Fibroblast of skin of abdomen (primary cell): ENCODE measurements at places on chromosomes 3 and 15.

GRCh38 chr3:45113625-45114050, 32.5 kb downstream of the CDCP1 start:
- no peak for DNase-seq

DNA sequence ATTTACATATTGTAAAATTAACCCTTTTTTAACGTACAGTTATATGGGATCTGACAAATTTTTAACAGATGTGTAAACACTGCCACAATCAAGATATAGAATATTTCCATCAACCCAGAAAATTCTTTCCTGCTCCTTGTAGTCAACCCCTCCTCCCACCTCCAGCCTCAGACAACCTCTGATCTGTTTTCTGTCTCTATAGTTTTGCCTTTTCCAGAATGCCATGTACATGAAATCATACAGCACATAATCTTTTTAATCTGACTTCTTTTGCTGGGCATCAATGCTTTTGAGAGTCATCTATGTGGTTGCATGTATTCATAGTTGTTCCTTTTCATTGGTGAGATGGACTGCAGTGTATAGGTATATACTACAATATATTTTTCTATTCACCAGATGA, 153.0 kb downstream of the SMAD6 start:
- peak; percentile 33 for DNase-seq

DNA sequence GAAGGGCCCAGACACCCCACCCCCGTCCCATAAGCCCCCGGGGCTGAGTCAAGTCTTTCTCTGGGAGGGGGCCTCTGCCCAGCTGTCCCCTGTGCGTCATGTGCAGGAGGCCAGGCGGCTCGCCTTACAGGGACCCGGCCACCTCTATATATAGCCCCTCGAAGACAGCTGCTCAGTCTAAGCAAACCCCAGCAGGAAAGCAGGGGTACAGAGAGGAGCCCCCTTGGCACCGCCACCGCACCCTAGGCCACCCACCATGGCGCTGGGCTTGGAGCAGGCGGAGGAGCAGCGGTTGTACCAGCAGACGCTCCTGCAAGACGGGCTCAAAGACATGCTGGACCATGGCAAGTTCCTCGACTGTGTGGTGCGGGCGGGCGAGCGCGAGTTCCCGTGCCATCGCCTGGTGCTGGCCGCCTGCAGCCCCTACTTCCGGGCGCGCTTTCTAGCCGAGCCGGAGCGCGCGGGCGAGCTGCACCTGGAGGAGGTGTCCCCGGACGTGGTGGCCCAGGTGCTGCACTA, at the start of gene KLHL40:
TSS of gene KLHL40 (plus strand) at position 175 of the 519 bp plus-strand sequence. CDS start at position 257, 82 bp downstream.
- no peak for DNase-seq

- no peak for DNase-seq
These were observed 707.9 kb upstream of the UBE2E2 start for GRCh38 chr3:22495241-22495640.

DNA sequence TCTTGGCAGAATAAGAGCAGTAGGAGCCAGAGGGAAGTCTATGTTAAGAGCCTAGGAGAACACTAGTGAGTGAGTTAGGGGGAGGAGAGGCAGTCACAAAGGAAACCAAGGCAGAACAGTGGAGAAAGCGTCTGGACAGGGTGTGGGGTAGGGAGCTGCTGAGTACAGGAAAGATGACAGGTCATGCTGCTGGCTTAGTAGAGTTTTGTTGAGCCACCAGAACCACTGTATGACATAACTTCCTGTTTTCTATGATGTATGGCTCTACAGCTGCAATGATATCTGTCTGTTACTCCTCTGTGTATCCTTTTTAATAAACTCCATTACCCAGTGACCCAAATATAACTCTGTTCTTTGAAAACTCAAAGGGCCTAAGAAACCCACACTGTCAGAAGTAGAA, 10.6 kb upstream of the STT3B start:
- DNase-seq, result no peak

DNA sequence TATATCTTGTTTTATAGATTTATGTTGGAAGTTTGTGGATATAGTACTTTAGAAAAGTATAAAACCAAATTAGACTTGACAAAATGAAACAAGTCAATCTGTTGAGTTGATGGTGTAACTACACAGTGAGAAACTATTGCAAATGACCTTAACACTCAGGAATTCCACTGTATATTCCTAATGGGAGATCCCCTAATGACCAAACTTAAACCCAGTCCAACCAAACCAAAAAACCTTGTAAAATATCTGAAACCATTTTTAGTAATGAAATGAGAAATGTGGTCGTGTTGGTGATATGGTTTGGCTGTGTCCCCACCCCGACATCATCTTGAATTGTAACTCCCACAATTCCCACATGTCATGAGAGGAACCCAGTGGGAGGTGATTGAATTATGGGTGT, 31.9 kb upstream of the ATP13A3 start:
- DNase-seq, result peak; percentile 66

DNA sequence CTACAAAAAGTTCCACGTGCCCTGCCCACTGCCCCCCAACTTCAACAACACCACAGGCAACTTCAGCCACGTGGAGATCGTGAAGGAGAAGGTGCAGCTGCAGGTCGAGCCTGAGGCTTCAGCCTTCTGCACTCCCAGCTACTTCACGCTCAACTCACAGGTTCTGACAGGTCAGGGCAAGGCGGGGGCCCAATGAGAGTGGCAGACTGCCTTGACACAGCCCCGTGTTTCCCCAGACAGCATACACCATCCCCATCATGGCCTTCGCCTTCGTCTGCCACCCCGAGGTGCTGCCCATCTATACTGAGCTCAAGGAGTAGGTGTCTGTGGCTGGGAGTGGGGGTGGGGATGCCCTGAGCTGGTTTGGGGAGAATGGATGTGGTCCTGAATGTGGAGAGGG, 12.6 kb downstream of the SLC38A3 start:
- no peak for DNase-seq

DNA sequence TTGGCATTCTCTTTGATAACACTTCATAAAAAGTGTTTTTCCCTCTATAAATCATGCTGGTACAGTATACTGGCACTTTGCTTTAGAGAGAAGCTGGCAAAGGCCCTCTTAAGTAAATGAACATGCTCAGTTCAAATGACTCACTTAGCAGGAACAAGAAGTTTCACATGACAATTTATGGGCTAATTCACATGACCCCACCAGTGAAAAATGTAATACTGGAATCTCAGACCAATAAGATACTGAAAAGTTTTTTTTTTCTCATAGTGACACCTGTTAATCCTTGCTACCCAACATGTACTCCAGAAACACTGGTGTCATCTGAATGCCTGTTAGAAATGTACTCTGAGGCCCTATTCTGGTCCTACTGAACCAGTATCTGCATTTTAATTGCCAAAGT, 13.9 kb downstream of the BTBD1 start:
- peak; percentile 32 for DNase-seq

- no peak for DNase-seq
These were observed 8.2 kb downstream of the RUBCN start for GRCh38 chr3:197728487-197728886.

- no peak for DNase-seq
These were observed 248.3 kb downstream of the WDR72 start for GRCh38 chr15:53511175-53511574.

- no peak for DNase-seq
These were observed 109.7 kb upstream of the FAM3D start for GRCh38 chr3:58776231-58776630.

- DNase-seq, result no peak
These were observed 78.7 kb downstream of the ITPR1 start for GRCh38 chr3:4571690-4572334.

GRCh38 chr3:130048726-130049125, 32.9 kb upstream of the ALG1L2 start:
- no peak for DNase-seq

GRCh38 chr3:121667333-121667732, 6.6 kb upstream of the HCLS1 start:
- DNase-seq, result no peak

GRCh38 chr3:100252001-100252400, 8.8 kb upstream of the TBC1D23 start:
- DNase-seq, result no peak

DNA sequence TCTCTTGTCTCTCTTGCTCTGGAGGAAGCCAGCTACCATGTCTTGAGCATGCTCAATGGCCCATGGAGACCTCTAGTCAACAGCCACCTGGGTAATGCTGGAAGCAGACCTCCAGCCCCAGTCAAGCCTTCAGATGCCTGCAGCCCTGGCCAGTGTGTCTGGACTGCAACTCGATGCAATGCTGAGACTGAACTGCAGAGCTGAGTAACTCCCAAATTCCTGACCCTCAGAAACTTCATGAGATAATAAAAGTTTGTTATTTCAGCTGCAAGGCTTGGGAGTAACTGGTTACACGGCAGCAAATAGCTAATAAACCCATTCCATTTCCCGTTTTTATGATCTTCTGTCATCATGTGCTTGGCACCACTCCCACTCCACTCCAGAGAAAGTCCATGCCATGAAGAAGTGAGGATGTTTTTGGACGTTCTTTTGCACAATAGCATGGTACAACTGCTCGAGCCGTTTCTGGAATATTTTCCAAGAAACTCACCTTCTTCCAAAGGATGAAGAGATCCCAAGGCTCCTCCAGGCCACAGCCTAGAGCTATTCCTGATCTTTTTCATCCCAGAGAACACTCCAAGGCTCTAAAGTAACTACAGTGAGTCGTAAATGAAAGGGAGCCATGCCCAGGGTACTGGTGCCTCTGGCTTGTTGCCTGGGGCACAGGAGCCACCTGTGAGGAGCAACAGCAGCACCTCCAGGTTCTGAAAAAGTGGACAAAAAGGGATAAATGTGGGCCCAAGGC, 72.0 kb upstream of the KLF13 start:
- DNase-seq, result peak; percentile 25

- no peak for DNase-seq
These were observed 664.2 kb upstream of the CFAP20DC start for GRCh38 chr3:59714066-59714465.

DNA sequence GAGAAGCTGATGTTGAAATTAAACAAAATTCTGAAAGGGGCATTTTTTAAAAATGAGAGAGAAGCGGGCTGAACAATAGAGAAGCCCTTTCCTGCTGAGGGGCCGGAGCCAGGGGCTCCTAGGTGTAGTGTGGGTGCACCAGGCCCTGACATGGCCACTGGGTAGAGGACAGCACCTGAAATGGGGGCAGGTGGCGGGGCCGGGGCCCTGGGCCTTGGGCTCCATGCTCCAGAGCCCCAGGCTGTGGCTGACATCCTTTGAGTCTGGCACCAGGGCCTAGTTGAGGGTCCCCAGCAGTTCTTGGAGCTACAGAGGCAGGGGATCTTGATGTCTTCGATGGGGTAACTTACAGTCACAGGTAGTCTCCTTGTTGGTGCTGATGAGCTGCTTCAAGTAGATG, 6.5 kb upstream of the GPR176 start:
- no peak for DNase-seq

GRCh38 chr15:71807691-71808091, 2.7 kb upstream of the NR2E3 start:
- peak; percentile 33 for DNase-seq

DNA sequence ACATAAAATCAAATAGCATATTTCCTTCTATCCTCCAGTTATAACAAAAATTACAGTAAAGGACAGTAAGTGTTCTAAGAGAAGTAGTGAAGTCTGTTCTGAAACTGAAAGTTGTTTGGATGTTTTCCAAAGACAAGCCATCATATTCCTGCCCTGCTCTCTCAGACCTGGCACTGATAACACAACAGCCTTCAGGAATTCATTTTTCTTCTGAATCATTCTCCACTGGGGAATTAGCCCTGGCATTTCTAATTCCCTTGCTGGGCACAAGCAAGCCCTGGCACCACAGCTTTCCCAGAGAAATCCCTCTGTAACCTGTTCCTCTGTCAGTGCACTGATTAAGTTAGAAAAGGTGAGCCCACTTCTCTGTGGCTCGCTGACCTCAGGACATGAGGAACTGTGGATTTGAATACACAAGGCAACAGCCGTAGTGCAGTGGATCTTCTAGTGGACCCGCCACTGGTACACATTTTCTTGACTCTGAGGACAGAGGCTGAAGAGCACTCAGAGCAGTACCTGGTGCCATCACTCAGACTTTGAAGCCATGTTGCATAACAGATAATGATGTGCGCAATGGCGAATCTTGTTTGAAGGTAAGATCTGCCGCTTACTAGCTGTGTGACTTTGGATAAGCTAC, 61.6 kb downstream of the WWTR1 start:
- DNase-seq, result no peak

DNA sequence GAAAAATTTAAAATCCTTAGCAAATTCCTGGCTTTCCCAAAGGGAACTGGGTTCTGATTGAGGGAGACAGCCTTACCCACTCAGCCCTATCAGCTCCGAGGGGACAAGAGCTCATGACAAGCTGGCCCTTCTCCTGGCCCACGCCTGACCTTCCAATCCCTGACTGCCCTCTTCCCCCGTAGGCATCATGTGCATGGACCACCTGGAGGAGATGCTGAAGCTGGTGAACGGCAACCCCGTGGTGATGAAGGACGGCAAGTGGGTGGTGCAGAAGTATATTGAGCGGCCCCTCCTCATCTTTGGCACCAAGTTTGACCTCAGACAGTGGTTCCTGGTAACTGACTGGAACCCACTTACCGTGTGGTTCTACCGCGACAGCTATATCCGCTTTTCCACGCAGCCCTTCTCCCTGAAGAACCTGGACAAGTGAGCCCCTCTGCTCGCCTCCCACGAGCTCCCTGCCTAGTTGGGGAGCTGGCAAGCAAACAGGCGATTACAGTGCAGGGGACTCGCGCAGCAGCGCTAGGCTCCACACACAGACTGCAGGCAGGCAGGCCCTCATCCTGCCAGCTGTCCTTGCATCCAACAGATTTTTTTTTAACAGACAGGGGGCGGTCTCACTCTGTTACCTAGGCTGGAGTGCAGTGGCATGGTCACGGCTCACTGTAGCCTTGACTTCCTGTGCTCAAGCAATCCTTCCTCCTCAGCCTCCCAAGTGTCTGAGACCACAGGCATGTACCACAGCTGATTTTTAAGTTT, 16.8 kb downstream of the RPUSD3 start:
- peak; percentile 13 for DNase-seq

DNA sequence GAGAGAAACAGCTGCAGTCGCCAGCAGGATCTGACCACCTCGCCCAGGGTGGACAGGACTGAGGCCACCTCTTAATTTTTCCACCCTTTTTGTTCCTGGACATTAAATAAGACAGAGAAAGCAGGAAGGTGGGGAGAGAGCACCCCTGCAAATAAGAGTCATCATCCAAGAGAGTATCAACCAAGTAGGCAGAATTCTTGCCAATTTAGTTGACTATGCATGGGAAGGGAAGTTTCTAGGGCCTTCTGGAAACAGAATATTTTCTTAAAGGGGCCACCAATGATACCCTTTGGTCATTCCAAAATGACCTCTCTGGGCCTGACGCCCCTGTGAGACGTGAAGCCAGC, 136.2 kb downstream of the TJP1 start:
- DNase-seq, result no peak

DNA sequence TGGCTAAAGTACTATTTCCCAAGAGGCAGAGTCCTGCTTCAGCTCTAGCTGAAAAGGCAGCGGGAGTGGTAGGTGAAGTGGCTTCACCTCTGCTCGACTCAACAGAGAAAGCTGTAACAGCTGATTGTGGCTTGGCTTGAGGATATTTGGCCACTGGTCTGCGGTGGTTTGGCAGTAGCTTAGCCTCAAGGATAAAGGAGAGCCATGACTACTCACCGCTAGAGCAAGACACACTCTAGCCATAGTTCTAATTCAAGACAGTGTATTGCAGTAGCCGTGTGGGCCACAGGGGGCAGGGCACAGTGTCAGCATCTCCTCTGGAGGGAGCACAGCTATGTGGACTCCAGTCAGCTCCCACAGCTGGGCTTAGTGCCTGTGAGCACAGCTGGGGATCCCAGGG, 23.5 kb downstream of the TPRG1 start:
- DNase-seq, result no peak
